ENCODE measurements at places on chromosomes 1 and 21. TPM values are rescaled to one million over a fixed set of nuclear protein-coding genes. Genes with fewer than 3 reads are reported as not detected.

DNA sequence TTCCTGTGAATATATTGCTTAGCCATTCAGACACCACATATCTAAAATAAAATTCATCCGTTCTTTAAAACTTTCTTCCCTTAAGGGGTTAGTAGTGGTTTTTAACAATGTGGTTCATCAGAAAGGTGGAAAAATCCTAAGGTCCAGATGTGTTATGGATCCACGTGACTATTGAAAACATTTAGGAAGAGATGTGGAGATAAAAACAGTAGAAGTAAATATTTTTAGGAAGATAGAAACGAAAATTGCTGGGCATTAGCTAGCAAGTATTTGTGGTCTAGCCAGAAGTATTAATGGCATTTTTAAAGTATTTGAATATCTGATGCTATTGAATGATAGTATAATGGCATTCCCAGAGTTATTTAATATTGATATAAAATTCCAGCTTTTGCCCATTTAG lies 180.8 kb downstream of the LTN1 start:
- DNase-seq = no peak

DNA sequence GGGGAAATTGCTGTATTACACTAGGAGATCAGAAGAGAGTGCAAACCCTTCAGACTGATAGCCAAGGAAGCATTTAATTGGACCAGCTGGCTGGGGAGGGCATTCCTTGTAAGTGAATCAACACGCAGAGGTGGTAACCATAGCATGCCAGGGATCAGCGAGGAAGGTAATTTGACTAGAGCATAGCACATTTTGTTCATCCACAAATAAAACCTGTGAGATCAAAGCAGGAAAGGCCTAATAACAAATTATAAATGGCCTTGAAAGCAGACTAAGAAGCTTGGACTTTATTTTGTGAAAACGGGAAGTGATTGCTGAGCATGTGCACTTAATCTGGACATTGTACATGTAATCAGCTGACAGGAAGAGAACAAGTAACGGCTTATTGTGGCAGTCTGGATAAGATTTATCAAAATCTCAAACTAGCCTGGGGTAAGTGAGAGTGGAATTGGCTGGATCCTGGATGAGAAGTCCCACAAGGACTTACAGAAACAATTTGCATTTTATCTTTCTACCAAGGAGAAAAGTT lies 11.7 kb upstream of the CD55 start:
- no peak for DNase-seq

GRCh38 chr1:26602378-26602959 lies 72.9 kb downstream of the RPS6KA1 start:
- DNase-seq = no peak

DNA sequence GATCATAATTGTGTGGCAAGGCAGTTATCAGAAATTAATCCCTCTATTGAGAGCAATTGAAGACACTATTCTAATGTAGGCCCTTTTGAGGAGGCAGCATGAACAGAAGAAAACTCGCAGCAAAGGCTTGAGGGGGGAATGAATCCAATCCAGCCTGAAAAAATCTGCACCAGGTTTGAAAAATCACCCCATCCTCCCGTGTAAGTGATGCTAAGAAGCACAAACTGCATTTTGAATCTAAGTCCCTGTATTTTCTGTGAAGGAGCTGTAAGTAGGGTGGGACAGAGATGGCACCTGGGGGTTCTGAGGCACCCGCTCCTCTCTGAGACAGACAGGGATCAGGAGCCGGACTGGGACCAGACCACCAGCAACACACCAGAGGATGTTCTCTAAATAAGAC lies at the start of gene CRB1:
Gene CRB1 (plus strand): TSS at position 241 of the 400 bp plus-strand sequence. CDS start 161 bp downstream, outside the sequence.
- no peak for DNase-seq

Gene TNFAIP8L2
- total RNA-seq = 14.1 TPM

- no peak for DNase-seq
These were observed 16.5 kb upstream of the ZMYM1 start for GRCh38 chr1:35062518-35063196.

DNA sequence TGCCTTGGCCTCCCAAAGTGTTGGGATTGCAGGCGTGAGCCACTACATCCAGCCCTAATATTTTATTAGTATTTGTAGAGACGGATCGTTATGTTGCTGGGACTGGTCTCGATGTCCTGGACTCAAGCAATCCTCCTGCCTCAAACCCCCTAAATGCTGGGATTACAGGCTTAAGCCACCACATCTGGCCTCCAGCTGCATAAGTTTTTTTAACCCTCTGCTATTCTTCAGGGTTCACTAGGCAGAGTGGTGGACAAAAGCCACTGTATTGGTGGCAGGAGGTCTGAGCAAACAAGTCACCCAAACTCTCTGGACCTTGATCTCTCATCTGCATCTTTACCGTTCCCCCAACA lies 10.1 kb upstream of the CLIC4 start:
- DNase-seq = no peak

Gene SPRR4
- total RNA-seq = not detected

DNA sequence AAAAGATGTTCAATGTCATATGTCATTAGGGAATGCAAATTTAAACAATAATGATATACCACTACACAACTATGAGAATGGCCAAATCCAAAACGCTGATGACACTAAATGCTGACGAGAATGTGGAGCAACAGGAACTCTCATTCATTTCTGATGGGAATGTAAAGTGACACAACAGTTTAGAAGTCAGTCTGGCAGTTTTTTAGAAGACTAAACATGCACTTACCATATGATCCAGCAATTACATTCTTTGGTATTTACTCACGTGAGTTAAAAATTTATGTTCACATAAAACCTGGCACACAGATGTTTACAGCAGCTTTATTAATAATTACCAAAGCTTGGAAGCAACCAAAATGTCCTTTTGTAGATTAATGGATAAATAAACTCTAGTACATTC lies 110.4 kb upstream of the C1orf21 start:
- no peak for DNase-seq

GRCh38 chr1:47805921-47806361 lies 191.2 kb downstream of the TRABD2B start:
- no peak for DNase-seq
